Ureter (tissue), 1 donor: ENCODE measurements at places on chromosomes 11 and 22. TPM values are rescaled to one million over a fixed set of nuclear protein-coding genes. Genes with fewer than 3 reads are reported as not detected.

GRCh38 chr22:43011079-43011478 lies 3.9 kb downstream of the PACSIN2 start:
- DNase-seq: no peak

The NPTXR gene
- 27.0 TPM for total RNA-seq

The MMP13 gene
- not detected for total RNA-seq

GRCh38 chr11:126058105-126058874 lies 4.4 kb downstream of the CDON start:
- DNase-seq: no peak

DNA sequence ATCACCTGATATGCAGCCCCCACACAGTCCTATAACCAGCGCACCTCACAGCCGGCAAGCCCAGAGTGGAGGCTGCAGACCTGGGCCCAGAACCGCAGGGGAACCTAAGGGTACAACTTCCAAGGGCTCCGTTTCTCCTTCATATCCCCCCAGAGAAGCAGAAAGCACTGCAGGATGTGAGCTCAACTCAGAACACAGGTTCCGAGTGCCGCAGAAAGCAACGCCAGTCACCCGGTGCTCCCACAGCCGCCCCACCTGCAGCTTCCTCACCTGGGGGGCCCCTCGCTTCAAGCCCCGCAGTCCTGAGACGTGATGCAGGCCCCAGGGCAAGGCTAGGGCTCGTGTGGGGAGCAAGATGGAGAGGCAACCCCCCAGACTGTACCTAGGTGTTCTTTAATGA lies 2.5 kb downstream of the TSSK2 start:
- no peak for DNase-seq

- no peak for DNase-seq
Observed at GRCh38 chr22:35611891-35612576, 5.1 kb downstream of the MB start.

- DNase-seq: no peak
Observed at GRCh38 chr11:110410651-110411050, 19.1 kb upstream of the FDX1 start.

The CCDC116 gene
- total RNA-seq: 0.57 TPM

The TEX12 gene
- total RNA-seq: 0.68 TPM

GRCh38 chr11:1308743-1309497 lies 512 bp downstream of the TOLLIP start:
- DNase-seq: peak; percentile 59

- no peak for DNase-seq
Observed at GRCh38 chr11:47236482-47236881, 12.1 kb downstream of the ACP2 start.

GRCh38 chr11:86575208-86575855 lies 97.1 kb downstream of the ME3 start:
- DNase-seq: no peak

GRCh38 chr11:110217223-110217877 lies 79.1 kb downstream of the RDX start:
- DNase-seq: no peak

GRCh38 chr11:115912484-115912945 lies 408.3 kb upstream of the CADM1 start:
- no peak for DNase-seq

- no peak for DNase-seq
Observed at GRCh38 chr11:74870485-74870884, 78.4 kb downstream of the XRRA1 start.

DNA sequence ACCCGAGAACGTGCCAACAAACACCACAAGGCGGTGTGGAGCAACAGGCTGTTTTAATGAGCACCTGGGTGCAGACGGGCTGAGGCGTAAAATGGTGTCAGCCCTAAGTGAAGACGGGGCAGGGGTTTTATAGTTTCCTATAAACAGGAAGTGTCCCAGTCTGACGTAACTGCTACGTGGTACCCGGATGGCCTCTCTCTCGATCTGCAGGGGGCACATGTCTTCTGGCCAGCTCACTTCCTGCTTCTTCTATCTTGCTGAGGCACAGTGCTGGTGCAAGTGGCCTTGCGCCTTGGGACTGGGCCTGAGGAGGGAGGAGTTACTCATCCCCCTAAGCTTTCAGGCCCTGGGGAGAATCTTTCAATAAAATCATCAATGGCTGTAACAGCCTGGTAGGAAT lies 20.9 kb downstream of the OOSP3 start:
- DNase-seq: no peak

- no peak for DNase-seq
Observed at GRCh38 chr11:125072218-125072960, 9.3 kb downstream of the SLC37A2 start.

DNA sequence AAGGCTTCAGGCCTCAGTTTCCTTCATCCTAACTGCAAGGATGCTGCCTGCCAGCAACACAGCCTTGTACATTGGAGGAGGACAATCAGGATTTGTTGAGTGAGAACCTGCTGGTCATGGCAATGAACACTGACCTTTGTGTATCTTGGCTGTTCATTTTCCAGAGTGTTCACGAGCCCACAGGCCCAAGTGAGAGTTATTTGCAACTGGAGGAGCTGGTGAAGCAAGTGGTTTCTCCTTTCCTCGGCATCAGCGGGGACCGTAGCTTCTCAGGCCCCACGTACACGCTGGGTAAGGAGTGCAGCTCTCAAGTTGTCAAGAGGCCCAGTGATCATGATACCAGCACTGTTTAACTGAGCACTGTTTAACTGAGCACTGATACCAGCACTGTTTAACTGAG lies 59.0 kb downstream of the TRAF6 start:
- no peak for DNase-seq

DNA sequence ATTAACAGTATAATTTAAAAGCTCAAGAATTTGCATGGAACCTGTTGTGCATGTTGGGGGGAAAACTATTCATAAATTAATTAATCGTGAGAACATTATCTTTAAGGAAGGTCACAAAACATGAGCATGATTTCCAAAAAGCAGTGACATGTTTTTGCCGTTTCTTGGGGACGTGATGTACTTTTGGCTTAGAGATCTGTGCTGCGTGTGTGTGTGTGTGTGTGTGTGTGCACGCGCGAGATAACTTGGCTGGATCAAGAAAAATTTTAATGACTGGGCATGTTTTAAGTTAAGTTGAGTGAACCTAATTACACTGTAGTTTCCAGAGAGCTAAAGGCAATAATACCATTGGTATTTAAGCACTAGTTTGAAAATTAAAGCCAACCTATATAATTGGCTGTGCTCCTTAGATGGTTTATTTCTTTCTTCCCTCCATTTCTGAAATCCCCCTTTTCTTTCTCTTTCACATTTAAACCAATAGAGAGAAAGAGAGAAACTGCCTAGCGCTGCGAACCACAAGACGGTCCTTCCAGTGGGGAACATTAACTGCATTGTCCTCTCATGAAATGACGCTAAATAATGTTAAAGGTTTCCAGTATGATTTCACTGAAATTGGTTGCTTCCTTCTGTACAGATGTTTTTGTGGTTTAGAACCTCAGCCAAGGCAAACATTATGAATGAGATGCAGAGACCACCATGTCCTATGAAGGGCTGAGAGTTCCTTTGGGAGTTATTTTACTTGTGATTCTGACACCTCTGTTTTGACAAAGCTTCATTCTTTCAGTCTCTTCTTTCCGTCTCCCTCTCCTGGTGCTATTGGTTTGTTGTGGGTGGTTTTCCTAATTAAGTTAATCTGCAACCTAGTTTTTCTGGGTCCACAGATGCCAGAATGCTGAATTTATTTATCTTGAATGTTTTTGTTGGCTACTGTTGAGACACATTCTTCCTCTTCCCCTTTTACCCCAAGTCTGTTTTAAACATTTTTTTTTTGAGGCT lies 51.7 kb downstream of the ZBTB16 start:
- DNase-seq: no peak

The TMEM191C gene
- total RNA-seq: 0.31 TPM

The IGLL5 gene
- 34.5 TPM for total RNA-seq

The DERL3 gene
- 11.4 TPM for total RNA-seq

GRCh38 chr22:50498322-50498890 lies 9.1 kb downstream of the LMF2 start:
- no peak for DNase-seq

The SERHL2 gene
- 10.8 TPM for total RNA-seq

- no peak for DNase-seq
Observed at GRCh38 chr22:32378707-32379272, 21.1 kb downstream of the RFPL3 start.

DNA sequence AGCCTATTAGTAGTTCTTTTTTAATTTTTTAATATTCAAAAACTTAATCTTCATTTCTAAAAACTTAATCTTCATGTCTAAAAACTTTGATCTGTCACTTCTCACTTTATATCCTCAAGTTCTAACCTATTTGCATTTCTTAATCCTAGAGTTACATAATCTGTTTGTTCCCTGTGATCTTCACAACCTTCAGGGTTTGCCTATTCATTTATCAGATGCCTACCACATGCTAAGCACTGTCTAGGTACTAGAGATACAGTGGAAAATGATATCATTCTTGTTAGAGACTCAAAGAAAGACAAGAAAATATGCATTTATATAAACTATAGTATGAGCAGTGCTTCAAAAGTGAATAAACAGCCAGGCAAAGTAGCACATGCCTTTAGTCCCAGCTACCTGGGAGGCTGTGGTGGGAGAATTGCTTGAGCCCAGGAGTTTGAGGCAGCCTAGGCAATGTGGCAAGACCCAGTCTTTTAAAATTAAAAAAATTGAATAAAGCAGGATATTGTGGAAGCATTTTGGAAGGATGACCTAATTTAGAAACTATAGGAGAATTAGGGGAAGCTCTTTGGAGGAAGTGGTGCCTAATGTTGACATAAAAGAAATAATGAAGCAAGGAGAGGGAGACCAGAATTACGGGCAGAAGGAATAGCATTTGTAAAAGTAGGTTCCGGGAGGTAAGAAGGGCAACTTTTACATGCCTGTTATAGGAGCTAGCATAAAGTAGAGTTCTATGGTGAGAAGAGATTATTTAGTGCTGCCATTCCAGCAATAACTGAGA lies 54.4 kb upstream of the GRK2 start:
- DNase-seq: no peak

GRCh38 chr22:45290410-45290936 lies 5.7 kb downstream of the UPK3A start:
- no peak for DNase-seq

GRCh38 chr22:48941903-48942575 lies 885.6 kb downstream of the BRD1 start:
- peak; percentile 4 for DNase-seq
